ENCODE measurements at places on chromosomes 6 and 20. TPM values are rescaled to one million over a fixed set of nuclear protein-coding genes. Genes with fewer than 3 reads are reported as not detected.

- H3K27me3 ChIP-seq, result peaks cover 100% of the 10 kb centered on the region
- no peak overlapping the region for H3K27ac ChIP-seq
- DNase-seq, result no peak
- H3K4me1 ChIP-seq, result no peaks in the 10 kb centered on the region
- peak overlapping the region; percentile 48 for H3K4me3 ChIP-seq
Observed at GRCh38 chr6:100464162-100464851, 414 bp downstream of the SIM1 start.

- peaks cover 12% of the 10 kb centered on the region for H3K4me1 ChIP-seq
- no peak for DNase-seq
- H3K27ac ChIP-seq, result peak overlapping the region; percentile 99
- H3K36me3 ChIP-seq, result no peaks in the 10 kb centered on the region
- peak overlapping the region; percentile 93 for H3K4me3 ChIP-seq
Observed at GRCh38 chr6:87701344-87701675, 723 bp downstream of the AKIRIN2 start.

DNA sequence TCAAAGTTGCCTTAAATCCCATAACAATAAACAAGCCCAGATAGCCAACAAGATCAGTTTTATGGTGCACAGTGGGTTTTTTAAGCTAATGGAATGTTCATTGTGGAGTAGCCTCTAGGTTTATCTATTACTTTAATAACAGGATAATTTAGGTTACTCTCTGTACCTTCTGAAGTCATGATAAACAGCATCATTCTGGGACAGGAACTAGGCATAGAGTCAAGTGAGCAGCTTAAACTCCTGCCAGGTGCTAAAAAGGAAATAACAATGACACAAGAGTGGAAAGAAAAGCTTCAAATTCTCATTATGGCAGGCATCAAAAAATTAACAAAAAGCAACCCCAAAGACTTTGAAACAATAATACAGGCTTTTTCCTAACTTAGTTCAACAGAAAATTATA is 228.8 kb downstream of the HACE1 start:
- peak overlapping the region; percentile 30 for H3K27ac ChIP-seq
- H3K4me3 ChIP-seq, result no peak overlapping the region
- no peaks in the 10 kb centered on the region for H3K36me3 ChIP-seq

DNA sequence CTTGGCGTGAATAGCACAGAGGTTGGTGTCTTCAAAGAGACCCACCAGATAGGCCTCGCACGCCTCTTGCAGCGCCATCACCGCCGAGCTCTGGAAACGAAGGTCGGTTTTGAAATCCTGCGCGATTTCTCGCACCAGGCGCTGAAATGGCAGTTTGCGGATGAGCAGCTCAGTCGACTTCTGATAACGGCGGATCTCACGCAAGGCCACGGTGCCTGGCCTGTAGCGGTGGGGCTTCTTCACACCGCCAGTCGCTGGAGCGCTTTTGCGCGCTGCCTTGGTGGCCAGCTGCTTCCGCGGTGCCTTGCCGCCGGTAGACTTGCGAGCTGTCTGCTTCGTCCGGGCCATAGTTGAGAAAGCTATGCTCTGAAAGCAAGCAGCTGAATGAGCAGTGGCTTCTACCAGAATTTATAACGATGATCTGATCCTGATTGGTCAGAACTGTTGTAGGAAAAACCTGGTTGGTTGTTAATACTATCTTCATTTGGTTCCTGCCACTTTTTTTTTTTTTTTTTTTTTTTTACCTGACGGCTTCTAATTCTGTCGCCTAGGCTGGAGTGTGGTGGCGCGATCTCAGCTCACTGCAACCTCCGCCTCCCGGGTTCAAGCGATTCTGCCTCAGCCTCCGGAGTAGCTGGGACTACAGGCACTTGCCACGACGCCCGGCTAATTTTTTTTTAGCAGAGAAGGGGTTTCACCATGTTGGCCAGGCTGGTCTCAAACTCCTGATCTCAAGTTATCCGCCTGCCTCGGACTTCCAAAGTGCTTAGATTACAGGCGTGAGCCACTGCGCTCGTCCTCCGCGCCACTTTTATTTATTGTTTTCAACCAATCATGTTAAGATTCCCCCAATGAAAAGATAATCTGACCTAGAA is 21.5 kb downstream of the OR2B2 start:
- H3K27me3 ChIP-seq, result no peaks in the 10 kb centered on the region
- DNase-seq, result no peak
- H3K4me3 ChIP-seq, result peak overlapping the region; percentile 44
- H3K27ac ChIP-seq, result peak overlapping the region; percentile 75

DNA sequence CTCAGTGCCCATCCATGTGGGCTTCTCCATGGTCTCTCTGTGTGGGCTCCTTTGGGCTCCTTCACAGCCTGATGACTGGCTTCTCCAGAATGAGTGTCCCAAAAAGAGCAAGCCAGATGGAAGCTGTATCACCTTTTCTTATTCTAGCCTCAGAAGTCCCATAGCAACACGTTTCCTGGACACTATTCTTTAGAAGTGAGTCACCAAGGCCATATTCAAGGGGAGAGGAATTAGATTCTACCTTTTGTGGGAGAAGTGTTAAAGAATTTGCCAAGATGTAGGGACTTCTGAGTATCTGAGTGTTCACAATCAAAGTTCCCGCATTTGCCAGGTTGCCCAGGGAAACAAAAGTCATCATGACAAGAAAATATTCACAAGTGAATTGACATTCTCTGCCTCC is 20.7 kb upstream of the TBC1D22B start:
- no peak for DNase-seq
- peaks cover 27% of the 10 kb centered on the region for H3K4me1 ChIP-seq
- H3K27me3 ChIP-seq, result no peaks in the 10 kb centered on the region
- H3K27ac ChIP-seq, result no peak overlapping the region

GRCh38 chr6:28078050-28078449 is 2.3 kb upstream of the ZNF165 start:
- no peak overlapping the region for H3K4me3 ChIP-seq
- peaks cover 6% of the 10 kb centered on the region for H3K4me1 ChIP-seq
- no peak for DNase-seq
- H3K27me3 ChIP-seq, result no peaks in the 10 kb centered on the region
- no peak overlapping the region for H3K27ac ChIP-seq

RAET1E gene
- 63.7 TPM for total RNA-seq
